ENCODE measurements at places on chromosomes 16 and 17.

- DNase-seq: no peak
Observed at GRCh38 chr16:56388209-56388608, 37.1 kb downstream of the AMFR start.

DNA sequence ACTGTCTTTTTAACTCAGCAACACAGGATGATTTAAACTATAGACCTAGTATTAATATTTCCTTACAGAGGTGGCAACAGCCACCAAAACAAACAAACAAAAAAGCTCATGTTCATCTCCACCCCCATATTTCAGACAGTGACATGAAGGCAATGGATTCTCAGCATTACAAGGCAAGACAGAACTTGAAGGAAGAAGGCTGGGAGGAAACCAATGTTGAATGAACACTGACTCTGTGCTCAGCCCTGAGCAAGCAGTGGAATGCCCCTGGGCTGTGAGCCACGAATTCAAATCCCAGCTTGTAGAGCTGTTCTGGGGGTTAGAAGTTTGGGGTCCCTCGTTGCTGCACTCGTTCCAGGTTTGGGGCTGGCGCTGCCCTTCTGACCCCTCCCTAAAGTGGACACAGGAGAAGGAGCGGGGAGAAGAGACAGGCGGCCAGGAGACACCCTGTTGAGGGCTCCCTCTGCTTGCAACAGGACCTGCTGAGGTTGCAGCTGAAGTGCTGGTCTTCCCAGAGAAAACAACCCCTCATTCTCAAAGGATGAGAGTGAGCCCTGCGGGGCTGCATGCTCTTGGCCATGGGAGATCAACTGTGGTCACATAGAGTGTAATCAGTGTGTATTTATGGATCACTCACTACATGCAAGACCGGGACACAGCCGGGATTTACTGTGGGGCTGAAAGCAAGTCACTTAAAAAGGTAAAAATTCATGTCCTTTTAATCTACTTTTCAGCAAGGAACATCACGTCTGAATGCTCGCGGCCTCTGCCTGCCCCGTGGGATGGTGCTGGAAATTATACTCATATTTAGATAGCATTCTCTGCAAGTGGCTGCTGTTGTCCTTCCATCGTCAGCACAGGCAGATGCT is 34.3 kb downstream of the MYH3 start:
- no peak for DNase-seq

- no peak for DNase-seq
Observed at GRCh38 chr16:73400951-73401350, 353.0 kb upstream of the ZFHX3 start.

DNA sequence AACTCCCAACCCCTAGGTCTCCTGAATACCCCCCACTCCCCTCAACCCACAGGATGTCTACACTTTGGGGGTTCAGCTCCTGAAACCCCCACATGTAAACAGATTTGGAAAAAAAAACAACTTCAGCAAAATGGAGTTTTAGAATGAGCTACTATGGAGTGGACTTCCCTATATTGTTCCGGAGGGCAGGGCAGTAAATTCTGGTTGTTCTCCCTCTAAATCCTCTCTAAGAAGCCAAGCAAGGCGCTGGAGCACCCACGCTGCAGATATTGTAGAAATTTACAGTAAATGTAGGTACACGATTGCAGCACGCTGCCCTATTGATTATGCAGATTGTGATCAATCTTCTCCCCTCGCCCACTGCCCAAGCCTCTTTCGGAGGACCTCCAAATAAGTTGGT is 8.5 kb upstream of the ZFHX3 start:
- no peak for DNase-seq

- no peak for DNase-seq
Observed at GRCh38 chr17:42179335-42179734, 1.6 kb downstream of the KCNH4 start.

DNA sequence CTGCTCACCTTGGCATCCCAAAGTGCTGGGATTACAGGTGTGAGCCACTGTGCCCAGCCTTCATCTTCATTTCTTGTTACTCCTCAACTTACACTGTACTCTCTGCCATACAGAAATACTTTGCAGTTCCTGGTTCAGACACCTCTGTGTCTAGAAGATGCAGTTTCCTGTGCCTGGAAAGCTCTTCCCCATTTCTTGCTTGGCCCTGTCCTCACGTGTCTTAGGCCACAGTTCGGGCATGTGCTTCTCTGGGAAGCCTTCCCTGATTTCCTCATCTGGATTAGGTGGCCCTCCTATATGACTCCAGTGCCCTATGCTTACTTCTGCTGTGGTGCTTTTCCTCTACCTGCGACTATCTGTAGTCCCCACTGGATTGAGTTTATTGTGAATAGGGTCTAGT is 26.5 kb upstream of the CDR2 start:
- no peak for DNase-seq

- no peak for DNase-seq
Observed at GRCh38 chr17:71180801-71181385, 939.9 kb upstream of the SOX9 start.

DNA sequence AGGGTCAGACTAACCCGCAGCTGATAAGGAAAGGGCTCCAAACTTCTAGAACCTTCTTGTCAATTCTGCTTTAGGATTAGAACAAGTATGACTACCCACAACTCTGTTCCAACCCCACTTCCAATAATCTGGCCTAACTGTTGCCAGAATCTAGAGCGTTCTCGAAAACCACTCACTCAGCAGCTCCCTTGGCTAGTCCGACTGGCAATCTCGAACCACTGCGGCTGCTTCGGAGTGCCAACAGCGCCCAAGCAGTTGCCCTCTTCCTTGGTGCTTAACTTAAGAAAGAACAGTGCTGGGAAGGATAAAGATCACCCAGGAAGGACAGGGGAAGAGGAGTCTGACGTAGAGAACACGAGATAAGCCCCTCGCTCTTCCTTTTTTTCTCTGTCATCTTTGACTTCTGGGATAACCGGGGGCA is 818 bp downstream of the DNAJC7 start:
- DNase-seq: no peak

DNA sequence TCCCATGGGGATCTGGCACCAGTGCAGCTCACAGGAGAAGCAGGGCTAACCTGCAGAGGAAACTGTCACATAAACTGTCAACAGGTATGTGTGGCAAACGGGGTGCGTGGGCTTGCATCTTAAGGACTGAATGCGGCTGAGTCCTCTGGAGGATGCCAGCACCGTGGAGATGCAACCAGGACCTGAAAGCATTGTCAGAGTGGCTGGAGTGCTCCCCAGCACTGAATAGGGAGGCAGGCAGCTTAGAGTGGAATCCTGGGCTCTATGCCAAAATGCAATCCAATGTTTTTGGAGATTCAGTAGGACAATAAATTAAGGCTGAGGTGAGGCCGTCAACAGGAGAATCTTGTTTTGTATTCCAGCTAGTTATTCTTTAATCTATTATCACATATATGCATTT is 21.3 kb upstream of the SALL1 start:
- no peak for DNase-seq

DNA sequence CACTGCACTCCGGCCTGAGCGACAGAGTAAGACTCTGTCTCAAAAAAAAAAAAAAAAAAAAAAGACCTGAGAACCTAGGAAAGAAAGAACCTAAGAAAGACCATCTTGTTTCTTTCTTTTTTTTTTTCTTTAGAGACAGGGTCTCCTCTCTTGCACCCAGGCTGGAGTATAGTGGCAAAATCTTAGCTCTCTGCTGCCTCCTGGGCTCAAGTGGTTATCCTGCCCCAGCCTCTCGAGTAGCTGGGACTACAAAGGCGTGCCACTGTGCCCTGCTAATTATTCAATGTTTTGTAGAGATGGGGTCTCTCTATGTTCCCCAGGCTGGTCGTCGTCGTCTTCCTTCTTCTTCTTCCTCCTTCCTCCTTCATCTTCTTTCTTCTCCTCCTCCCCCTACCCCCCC is 7.8 kb upstream of the BIRC5 start:
- DNase-seq: no peak

DNA sequence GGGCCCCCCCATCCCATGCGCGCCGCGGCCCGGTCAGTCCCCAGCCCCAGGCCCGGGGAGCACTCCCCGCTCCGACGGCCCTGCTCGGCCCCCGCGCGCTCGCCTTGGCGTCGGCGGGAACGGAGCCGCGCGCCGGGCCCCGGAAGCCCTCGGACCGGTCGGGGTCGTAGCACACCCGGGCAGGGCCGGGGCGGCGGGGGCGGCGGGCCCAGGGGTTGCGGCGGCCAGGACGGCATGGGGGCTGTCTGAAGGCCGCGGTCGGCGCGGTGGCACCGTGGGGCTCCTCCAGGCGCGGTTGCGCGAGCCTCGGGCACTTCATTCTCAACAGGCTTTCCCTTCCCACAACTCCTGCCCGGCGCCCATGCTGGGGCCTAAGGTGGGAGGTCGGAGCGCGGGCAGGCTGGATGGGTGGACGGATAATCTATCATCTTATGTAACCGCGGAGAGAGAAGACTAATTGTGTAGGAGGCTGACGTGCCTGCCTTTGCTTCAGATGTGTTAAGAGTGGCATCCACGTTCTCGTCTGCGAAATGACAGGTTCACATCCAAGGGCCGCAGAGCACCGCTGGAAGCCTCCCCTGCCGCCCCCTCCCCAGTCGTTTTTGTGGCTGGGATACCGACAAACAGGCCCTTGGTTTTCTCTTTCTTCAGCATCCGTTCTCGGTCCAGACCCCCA is 708 bp downstream of the BAIAP2 start:
- DNase-seq: no peak

- DNase-seq: no peak
Observed at GRCh38 chr16:22705799-22706198, 108.2 kb upstream of the HS3ST2 start.

DNA sequence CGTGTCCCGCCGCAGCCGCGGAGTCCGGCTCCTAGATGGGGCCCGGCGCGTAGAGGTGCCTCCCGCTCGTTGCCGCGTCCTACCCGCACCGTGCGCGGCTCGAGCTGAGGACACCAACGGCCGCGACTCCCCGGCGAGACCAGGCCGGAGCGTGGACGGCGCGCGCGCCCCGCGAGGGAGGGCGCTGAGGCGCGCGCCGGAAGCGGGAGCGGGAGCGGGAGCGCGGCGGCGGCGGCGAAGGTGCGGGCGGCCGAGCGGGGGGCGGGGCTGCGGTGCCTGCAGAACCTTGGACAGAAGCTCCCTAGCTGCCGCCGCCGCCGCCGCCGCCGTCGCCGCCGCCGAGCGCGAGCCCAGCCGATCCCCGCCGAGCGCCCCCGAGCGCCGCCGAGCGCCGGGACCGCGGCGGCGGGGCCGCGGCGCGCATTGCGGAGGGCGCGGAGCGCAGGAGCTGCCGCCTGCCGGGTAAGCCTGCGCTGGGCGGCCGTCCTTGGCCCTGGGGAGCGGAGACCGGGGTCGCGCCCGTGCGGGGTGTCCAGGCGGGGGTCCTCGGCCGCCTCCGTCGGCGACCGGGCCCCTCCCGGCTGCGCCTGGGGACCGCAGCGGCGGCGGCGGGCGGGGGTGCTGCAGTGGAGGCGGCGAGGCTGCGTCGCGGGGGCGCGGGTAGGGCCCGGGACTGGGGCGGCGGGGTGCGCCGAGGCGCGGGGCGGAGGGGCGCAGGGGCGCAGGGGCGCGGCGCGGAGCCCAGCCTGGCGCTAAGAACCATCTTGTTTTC is at the start of gene CDK5R1:
Gene CDK5R1 (plus strand): TSS at position 293 of the 772 bp plus-strand sequence. CDS start 628 bp downstream, outside the sequence.
- no peak for DNase-seq

DNA sequence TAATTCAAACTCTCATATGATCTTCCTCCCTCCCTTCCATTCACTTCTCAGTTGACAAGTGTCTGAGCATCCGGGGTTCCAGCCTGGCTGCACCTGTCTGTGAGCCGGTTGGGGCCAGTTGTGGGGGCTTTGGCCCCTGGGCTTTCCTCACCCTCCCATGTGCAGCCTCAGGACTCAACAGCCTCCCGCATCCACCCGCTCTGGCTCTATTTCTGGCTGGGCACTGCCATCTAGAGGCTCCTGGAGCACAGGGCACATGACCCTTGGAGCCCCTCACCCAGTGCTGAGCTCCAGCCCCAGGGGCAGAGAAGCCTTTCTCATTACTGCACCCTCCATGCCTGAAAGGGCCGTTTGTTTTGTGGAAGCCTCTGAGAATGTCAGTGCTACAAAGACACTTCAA is 43.3 kb downstream of the HAPSTR1 start:
- no peak for DNase-seq

- DNase-seq: no peak
Observed at GRCh38 chr17:1597861-1598342, 30.7 kb downstream of the SLC43A2 start.

- no peak for DNase-seq
Observed at GRCh38 chr17:17376362-17376761, 73.2 kb downstream of the NT5M start.

DNA sequence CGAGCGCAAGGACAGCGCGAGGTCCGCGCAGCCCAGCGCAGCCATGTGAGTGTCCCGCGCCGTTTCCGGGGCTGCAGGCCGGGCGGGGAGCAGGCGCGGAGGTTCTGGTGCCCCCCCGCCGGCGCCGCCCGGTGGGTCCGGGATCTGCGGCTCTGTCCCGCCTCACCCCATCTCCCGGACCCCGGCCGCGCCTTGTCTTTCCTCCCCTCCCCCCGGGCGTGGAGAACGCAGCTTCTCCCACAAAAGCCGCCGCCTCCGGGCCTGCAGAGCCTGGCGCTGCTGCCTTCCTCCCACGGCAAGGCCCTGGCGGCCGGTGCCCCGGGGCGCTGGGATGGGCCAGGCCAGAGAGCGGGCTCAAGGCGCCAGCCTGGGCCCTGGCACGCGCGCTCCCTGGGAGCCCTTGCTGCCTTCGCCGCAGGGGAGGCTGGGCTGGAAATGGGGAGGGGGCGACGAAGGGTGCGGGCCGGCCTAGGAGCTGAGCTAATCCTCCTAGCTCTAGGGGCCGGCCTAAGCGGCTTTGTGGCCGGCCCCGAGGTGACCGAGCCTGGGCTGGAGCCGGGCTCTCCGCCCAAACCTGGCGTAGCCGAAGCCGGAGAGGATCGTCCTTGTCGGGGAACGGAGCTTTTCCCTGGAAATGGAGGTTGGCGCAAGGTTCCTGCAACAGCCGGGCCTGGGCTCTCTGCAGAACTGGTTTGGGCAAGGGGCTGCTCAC is 397 bp downstream of the RIPOR1 start:
- DNase-seq: no peak

DNA sequence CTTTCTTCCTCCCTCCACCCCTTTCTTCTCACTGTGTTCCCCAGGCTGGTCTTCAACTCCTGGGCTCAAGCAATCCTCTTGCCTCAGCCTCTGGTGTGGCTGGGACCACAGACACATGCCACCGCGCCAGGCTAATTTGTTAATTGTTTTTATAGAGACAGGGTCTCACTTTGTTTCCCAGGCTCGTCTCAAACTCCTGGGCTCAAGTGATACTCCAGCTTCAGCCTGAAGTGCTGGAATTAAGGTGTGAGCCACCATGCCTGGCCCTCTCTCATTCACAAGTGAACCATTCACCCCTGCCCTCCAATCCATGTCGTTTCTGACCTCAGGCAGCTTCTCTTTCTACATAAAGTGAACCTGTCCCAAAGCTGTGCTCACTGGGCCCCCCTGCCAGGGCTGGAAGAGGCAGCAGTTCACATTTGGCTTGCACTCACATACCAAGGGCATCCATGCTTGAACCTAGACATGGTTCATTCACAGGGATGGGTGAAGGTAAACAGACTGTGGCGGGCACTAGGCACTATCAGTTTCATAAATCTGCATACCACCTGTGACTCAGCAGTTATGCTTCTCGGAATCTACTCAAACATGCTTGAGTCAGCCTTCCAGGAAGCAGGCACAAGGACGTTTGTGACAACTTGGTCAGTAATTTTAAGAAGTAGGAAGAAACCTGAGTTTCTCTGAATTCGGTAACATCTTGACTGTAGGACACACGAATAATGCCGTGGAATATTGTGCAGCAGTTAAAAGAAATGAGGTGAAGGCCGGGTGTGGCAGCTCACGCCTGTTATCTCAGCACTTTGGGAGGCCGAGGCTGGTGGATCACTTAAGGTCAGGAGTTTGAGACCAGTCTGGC is 6.0 kb upstream of the RNF213 start:
- no peak for DNase-seq

- no peak for DNase-seq
Observed at GRCh38 chr17:77501751-77502625, 361.2 kb downstream of the SEC14L1 start.

- DNase-seq: no peak
Observed at GRCh38 chr16:6232056-6232455, 1100.6 kb upstream of the RBFOX1 start.
